ENCODE measurements at places on chromosomes 16 and 17.

DNA sequence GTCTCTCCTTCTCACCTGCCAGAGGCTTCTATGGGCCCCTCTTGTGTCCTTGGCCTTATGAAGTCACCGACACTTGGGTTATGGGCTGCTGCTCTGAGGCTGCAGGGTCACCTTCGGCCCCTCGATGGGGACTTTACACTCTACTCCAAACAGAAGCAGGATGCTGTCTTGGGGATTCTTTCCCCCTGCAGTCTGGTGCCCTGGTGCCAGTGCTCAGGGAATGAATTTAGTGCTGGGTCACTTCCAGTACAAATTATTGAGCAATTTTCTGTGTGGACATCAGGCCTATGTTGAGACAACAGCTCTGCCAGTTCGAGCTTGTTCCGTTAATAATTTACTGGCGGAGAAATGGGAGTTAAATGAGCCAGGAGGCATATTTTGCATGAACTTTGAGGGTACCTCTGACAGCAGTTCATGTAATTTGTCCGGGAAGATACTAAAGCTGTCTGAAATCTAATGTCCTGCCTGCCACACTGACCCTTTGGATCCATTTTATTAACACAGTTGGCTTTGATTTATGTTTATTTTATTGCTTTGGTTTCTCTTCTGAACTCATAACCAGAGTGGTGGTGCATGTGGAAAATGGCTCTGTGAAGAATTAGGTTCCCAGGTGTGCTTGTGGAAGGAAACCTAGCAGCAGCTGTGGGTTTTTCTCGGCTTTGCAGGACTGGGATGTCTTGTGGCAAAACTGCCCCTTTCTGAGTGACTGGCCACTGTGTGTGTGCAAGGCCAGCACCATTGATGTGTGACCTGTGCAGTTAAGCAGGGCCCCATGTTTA, 34.1 kb upstream of the DHX8 start:
- no peak for DNase-seq

GRCh38 chr17:3647769-3648555, 11.4 kb downstream of the CTNS start:
- no peak for DNase-seq

GRCh38 chr16:71185347-71185746, 45.2 kb downstream of the HYDIN start:
- no peak for DNase-seq

DNA sequence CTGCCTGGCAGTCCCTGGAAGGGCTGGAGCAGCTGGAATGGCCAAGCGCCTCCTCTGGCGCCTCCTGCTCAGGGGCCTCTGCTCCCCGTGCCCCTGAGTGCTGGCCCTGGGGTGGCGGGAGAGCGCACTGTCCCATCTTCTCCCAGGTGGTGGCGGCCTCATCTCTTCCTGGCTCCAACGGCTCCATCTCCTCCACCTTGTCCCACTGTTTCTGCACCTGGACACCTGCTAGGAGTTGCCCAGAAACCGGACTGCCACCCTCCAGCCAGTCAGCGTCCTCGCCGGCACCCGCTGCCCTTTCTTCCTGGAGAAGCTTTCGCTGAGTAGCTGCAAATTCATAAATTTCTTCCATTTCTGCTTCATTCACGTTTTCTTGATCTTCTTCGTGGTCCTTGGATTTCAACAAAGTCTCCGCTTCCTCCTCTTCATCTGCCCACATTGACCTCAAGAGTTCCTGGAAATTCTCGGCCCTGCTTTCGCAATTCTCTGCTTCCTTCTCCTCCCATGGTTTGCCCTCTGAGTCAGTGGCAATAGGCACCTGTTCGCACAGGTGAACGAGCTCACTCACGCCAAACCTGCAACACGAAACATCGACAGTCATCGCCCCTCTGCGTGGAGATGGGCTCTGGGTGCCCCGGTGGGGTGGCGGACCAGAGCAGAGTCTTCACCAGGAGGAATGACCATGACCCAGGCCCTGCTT, 13.7 kb upstream of the NLRC3 start:
- no peak for DNase-seq

DNA sequence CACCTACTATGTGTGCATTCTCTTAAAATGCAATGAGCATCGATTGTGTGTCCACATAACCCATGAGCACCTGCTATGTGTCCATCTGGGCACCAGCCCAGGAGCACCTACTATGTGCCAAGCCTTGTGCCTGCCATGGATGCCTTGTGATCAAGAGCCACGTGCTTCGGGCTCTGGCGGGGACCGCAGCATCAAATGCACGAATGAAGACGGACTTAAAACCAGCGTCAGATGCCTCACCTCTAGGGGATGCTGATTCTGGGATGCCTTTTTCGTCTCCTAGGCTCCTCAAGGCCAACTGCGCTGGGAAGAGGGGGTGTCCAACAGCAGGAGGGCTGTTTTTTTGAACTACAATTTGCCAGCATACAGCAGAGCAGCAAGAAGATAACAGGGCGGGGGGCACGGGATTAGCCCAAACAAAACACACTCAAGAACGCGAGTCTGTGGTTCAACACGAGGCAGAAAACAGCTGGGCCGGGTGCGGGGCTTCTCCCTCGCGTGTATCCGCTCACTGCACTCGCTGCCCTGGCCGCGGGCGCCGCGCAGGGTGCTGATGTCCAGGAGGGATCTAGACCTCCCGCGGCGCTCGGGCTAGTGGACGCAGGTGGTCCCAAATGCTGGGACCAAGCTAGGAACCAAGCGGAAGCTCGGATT, 1.2 kb upstream of the GLIS2 start:
- no peak for DNase-seq

- no peak for DNase-seq
Measured at GRCh38 chr16:14071576-14072271, 605 bp downstream of the MRTFB start.
